ENCODE measurements at places on chromosomes 11 and 22.

DNA sequence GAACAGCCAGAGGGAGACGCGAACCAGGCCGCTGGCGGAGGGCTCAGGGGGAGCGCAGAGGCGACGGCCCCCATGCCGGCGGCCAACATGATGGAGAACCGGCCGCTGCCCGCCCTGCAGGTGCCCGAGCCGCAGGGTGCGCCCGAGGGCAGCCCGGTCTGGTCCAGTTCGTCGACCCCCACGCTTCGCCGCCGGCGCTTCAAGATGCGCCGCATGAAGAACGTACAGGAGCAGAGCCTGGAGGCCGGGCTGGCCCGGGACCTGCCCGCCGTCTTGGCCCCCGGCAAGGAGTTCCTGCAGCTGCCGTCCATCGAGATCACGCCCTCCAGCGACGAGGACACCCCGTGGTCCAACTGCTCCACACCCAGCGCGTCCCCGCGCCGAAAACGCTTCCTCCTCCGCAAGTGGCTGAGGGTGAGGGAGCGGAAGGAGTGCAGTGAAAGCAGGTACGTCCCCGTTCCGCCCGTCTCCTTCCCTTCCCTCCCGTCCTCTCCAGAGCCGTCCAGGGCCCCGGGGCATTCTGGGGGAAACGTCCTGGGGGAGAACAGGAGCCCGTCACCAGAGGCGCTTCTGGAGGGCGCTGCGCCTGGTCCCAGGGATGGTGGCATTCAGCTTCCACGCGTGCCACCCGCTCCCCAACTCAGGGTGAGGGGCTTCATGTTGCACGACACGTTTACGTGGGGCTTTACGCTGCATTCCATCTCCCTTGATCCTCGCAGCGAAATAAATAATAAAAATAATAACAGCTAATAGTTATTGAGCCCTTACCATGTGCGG lies 840 bp downstream of the GRAMD1B start:
- DNase-seq, result peak; percentile 81

DNA sequence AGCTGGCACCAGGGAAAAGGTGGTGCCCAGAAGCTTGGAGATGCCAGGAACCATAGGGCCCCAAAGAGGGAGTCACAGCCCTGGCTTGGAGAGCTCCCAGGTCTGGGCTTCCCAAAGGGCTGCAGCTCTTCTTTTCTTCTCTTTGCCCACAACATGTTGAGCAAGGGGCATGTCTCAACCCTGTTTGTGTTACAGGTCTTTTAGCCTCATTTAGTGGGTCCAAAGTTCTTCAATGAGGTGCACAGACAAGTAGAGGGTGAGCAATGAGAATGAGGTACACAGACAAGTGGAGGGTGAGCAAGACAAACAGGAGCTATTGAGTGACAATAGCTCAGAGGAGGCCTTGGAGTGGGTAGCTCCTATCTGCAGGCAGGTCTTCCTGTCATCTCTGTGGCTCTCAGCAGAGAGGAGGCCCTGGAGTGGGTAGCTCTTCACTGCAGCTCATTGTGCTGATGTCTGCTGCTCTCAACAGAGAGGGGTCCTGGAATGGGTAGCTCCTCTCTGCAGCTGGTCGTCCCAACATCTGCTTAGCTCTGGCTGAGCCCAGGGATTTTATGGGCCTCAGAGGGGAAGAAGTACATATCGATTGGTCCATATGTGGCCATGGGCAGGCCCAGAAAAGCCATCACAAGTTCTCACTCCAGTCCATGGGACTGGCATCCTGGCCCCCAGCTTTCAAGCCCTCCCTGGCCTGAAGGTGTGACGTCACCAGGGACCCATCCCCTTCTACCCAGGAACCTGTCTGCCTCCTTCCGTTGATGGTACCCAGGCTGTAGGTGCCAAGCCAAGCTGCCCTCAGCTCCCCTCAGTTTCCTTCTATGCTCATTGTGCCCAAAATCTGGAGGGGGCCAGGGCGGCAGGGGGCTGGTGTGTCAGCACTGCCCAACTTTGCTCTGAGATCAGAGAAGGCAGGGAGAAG lies 34.9 kb downstream of the WBP2NL start:
- peak; percentile 10 for DNase-seq

DNA sequence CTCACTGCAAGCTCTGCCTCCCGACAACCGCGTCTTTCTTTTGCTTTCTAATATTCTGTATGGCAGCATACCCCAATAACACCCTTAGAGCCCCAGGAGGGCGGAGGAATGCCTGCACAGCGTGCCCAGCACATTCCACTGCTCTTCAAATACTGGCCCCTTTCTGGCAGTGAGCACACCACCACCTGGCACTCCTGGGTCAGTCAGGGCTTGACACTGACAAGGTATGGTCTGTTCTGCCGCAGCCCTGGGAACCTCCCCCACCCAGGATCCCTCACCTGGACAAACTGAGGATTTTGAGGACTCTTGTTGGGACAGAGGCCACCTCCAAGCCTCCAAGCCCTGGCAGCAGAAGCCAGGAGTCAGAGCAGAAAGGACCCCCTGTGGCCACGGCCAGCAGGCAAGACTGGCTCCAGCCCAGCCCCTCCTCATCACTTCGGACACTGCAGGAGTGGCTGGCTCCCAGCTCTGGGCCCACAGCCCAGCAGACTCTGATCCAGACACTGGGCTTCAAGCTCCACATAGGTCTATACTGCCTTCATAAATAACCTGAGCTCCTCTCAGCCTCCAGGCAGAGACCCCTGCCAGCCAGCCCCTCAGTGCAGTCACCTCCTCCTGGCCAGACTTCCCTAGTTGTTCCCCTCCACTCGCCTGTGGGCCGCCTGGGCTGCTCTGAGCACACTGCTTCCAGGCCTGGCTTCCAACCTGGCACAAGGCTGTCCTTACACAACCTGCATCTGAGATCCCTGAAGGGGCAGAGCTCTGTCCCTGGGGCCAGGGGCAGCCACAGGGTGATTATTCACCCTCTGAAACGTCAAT lies 14.5 kb downstream of the CARS1 start:
- no peak for DNase-seq

DNA sequence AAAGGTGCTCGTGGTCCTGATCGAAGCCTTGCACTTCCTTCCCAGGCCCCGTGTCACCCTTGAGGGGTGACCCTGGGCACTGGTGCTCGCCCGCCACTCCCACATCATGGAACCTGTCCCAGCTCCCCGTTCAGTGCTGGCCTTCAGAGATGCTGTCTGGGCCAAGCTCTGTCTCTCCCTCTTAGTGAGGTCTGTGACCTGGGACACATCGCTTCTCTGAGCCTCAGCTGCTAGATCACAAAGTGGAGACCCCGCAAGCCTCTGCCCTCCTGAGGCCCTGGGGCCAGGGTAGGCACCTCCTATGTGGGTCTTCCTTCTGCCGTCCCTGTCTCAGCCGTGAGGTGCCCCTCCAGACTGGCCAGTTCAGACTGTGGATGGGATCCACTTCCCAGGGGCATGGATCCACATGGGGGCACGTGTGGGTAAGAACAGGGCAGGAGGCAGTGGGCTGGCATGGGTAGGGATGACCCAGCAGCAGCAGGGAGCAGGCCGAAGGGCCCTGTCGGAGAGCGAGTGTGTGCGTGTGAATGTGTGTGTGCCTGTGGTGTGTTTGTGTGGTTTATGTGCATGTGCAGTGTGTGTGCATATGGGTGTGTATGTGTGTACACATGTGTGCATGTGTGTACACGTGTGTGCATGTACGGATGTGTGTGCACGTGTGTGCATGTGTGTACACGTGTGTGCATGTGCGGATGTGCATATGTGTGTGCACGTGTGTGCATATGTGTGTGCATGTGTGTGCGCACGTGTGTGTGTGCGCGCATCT lies 1073.7 kb downstream of the BRD1 start:
- DNase-seq, result no peak

DNA sequence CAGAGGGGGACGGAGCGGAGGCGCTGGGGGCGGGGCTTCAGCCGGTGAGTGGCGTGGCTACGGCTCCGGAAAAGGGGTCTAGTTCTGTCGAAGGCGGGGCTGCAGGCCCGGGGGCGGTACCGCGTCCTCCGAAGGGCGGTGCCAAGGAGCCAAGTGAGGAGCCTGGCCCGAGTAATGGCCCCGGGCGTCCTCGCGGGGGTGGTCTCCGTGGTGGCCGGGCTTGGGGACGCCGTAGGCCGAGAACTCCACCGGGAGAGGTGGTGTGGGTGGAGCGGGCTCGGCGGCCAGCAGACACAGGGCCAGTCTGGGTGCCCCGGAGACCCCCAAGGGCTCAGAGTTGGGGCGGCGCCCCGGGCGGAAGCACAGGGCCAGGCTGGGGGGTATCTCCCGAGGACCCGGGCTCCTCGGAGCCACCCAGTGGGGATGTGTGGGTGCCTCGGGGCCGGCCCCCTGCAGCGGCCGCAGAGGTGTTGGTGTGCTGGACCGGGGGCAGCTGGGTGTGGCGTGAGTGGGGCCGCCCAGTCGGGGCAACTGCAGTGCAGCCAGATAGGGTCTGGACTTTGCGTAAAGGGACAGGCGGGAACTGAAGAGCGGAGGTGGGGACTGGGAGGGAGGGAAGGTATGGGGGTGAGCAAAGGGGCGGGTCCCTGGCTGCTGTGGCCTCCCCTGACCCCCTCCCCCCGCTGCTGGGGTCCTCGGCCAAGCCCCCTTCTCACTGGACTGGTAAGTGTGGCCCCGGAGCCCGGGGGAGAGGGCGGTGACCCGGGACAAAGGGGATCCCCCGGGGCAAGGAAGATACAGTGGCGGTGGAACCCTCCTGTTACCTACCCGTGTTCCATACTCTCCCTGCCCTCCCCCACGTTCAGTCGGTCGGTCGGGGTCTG lies 838 bp downstream of the FKBP2 start:
- DNase-seq, result no peak

DNA sequence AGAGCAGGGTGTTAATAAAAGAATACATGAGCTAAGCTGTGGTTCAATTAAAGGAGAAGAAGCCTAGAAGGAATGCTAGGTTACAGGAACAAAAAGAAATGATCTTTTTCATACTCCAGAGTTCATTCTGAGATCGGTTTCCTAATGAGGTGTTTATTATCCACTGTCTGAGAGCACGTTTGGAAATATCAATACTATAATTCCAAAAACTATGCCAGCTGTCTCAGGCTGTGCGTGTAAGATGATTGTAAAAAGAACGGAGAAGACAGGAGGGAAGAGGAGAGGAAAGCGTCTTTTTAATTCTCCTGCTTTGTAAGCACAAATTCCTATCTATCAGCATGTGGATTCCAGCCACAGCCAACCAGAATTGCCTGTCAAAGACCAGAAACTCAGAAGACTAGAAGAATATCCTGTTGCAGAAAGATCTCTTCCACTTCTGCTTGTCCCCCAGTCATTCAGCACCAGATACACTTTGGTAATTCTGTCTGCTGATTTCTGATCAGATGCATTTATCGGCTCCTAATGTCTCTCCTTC lies 25.7 kb downstream of the APOL5 start:
- DNase-seq, result no peak

DNA sequence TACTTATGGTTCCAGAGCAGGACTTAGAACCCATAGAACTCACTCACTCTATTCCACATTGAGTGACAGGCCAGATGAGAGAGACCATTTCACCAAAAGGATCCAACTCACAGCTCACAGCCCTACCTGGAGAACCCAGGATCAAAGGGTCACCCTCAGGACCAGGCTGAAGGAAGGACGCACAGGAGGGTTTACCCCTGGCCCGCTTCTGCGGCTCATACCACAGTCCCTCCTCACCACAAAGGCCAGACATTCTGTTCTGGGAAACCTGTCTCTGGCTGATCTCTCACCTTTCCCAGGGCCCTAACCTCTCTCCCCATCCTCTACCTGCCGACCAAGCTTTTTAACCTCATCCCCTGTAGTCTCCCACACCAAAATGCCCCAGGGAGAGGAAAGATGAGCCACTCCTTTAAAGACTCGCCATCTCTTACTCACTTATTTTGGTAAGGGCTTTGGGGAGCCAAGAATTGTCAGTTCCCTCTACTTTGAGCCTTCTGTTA lies 4.7 kb downstream of the FOSL1 start:
- DNase-seq, result no peak

- no peak for DNase-seq
Observed at GRCh38 chr22:39630721-39631120, 60.2 kb downstream of the CACNA1I start.

DNA sequence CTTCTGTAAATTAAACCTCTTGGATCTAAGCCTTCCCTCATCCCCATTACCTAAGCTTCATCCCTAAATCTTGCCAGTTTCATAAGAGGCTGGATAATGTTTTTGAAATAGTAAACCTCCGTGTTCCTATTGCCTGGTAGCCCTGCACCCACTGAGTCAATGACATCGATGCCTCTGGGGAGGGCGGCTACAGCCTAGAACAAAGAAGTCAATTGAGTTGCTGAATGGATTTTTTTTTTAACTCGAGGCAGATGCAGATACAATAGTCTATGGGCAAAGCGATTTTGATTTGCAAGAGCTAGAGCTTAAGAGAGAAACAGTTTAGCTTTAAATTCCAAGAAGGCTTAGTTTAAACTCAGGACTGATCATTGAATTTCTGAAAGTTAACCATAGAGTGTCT lies 121.3 kb downstream of the NECTIN1 start:
- no peak for DNase-seq

DNA sequence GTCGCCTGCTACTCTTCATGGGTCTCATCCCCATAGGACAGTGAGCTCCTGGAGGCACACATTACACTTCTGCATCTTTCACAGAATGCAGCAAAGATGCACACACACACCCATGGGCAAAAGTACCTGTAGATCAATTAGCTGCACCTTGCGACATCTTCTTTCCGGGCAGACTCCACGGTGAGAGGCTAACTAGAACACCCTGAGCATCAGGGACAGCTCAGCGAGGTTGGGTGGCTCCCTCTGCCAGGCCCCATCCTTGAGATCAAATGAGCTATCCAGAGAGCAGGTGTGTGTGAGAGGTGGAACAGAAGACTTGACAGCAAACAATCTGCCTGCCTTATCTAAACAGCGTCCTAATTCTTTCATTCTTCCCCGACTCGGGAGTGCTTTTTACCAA lies 96.1 kb upstream of the BID start:
- no peak for DNase-seq

- no peak for DNase-seq
Observed at GRCh38 chr22:29707471-29707870, 12.3 kb upstream of the CABP7 start.

DNA sequence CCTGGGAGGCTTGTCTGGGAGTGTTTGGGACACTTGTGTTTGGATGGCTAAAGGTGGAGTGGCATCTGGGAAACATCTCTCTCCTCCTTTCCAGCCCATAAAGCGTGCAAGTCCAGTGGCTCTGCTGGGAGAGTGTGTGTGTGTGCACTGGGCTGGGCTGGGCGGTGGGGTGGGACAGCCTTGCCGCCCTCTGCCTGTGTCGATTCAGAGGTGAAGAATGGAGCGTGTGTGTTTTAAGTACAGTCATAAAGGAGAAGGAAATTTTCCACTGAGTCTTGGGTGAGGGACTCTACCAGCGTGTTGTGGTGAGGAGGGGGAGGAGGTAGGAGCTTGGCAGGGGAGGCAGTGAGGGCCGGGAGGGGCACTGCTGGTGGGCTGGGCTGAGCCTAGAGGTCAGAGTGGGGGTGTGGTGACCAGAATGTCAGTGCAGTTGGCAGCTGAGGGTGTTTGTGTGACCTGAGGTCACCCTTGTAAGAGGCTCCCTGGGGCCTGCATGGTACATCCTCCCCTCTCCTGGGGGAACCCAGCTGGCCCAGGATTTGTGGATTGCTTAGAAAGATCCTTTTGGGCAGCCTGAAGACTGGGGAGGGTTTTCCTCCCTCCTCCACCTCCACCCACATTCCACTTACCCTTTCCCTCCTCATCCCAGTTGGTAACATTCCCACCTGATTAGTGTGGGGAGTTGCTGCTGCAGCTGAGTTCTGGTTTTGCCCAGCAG lies 1.7 kb downstream of the TIMP3 start:
- DNase-seq, result no peak

All from activated T-cell treated with anti-CD3 and anti-CD28 coated beads, Interleukin-2, amount 50 U/mL, for 72 hours (primary cell).